ENCODE measurements at places on chromosomes 6 and 20. TPM values are rescaled to one million over a fixed set of nuclear protein-coding genes. Genes with fewer than 3 reads are reported as not detected.

The SAMD3 gene
- 0.45 TPM for total RNA-seq

The ENPP4 gene
- total RNA-seq = 0.35 TPM

The MCHR2 gene
- not detected for total RNA-seq

The MAP3K4 gene
- total RNA-seq = 22.5 TPM

The DEFB121 gene
- total RNA-seq = not detected

The DAAM2 gene
- total RNA-seq = 8.0 TPM

DNA sequence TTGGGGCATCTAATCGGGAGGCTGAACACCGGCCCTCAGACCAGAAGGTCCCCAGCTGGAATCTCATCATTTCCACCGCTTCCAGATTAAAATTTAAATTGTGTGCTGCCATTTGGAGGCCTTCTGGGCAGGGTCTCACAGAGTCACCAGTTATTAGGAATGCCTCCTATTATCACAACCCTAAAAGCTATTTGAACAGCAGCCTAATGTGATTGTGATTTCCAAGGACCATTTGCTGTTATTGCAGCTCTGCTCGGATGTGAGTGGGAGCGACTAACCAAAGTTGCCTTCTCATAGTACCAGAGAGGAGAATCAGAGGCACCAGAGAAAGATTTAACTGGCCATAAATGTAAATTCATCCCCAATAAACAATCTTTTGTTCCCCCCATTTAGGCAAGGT, 277.3 kb downstream of the RNF144B start:
- no peak for DNase-seq

- no peak for DNase-seq
Observed at GRCh38 chr20:64057628-64058498, 5.1 kb upstream of the TCEA2 start.

DNA sequence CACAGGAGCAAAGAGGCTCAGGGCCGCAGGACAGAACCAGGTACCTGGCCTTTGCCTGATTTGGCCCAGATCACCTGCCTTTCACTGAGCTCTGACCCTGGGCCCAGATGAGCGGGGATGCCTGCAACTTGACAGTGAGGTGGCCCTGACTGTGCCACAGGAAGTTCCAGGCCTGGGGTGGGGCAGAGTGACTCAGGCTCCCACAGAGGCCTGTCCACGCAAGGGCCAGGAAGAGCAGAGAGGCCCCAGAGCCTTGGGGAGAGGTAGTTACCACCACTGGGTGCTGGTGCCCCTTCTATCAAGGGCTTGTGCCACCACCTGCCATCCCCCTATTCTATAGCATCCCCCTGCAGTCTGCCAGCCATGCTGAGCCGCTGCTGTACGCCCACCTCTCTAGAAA, 4.1 kb upstream of the NOL4L start:
- no peak for DNase-seq

DNA sequence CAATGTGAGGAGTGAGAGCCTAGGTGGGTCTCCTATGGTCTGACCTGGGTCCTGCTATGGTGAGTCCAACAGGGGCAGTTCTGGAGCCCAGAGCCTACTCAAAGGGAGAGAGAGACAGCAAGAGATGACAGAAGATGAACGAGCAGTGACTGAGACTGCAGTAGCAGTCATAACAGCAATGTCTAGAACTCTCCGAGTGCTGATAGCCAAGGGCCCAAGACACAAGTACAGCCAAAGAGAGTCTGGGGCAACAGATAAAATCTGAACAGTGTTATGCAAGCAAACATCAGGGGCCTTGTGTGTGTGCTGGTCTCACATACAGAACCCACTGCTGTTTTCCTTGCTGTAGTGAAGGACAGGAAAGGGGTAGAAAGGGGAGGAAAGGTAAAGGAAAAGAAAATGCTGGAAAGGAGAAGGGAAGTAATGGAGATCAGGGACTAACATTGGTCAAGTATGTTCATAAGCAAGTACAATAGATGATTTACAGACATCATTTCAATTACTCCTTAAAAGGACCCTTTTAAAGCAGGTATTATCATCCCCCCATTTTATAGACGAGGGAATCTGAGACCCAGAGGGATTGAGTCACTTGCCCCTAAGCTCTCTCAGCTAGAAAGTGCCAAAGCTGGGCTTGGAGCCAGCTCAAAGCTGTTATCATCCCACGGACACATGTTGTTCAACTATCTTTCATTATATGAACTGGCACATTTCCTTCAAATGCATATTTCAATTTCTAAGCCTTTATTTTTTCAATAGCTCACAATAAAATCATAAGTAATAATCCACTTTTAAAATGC, 182.3 kb upstream of the RAB32 start:
- no peak for DNase-seq

DNA sequence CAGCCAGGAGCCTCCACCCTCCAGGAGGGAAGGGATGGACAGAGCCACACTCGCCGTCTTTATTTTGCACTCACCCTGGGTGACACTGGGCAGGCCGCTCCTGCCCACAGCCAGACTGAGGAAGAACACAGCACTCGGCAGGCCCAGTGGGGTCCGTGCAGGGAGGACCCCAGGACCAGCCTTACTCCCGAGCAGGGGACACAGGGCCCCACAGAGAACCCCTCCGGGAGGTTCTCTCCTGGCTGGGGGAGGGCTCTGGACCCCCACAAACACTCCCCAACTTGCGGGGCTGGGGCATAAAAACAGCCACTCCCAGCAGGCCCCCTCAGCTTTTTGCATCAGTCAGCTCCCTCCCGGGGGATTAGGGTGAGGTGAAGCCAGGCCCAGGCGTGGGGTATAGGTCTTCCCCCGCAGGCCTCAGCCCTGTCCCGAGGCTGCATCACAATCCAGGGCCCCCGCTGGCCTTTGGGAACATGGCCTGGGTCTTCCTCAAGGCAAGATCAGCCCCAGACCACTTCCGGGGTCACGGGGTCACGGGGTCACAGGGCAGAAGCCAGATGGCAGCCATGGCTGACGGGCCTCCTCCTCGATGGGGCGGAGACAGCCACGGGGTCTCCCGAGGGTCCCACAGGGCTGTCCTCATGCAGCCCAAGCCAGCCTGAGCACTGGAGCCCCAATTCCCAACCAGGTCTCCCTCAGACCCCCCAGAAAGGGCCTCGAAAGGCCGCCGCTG, 3.2 kb downstream of the TNFRSF6B start:
- DNase-seq = no peak

DNA sequence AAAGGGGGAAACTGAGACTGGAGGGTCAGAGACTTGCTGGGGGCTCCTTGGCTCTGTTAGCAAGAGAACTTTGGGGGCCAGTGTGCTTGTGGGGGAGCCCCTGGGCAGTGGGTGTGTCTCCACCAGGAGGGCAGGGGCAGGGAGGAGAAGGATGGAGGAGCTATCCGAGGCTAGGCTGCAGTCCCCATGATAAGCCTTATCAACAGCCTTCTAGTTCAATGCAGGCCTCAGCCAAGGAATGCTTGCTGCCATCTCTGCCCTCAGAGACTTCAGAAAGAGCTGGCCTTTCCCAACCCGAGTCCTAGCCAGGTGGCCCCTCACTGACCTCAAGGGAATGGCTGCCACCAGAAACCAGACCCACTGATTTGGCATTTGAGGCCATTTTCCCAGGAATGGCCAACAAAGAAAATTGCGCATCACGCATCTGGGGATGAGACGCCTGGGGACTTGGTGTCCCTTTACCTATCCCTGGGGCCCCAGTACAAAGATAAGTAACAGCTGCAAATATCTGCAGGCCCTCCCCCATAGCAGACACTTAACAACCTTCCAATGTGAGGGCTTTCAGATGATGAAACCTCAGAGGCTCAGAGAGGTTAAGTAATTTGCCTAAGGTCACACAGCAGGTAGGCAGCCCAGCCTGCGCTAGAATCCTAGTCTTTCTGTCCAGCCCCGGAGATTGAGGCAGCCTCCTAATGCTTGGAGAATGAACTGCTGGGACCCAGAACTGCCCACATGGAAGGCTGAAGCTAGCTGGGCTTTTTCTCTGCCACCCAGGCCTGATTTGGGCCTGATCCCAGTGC, 4.9 kb downstream of the TGM2 start:
- DNase-seq = no peak

GRCh38 chr20:43953919-43954592, 39.4 kb downstream of the TOX2 start:
- DNase-seq = no peak

DNA sequence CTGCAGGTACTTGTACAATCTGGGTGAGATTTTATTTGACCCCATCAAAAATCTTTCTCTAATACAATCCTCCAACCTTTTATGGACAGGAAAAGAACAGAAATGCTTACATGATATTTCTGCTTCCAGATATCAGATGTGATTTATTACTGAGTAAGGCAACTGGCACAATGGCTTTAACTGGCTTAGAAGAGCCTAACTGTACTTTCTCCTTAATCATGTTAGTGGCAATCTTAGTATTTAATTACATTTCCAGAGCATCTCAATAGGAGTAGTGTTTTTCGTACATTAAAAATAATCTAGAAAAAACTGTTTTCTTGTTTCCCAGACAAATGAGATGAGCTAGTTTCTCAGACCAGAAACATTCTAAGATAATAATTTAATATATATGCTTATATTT, 251.6 kb downstream of the KCNQ5 start:
- no peak for DNase-seq

- DNase-seq = peak; percentile 4
Observed at GRCh38 chr6:71420693-71421328, 132.2 kb downstream of the OGFRL1 start.

DNA sequence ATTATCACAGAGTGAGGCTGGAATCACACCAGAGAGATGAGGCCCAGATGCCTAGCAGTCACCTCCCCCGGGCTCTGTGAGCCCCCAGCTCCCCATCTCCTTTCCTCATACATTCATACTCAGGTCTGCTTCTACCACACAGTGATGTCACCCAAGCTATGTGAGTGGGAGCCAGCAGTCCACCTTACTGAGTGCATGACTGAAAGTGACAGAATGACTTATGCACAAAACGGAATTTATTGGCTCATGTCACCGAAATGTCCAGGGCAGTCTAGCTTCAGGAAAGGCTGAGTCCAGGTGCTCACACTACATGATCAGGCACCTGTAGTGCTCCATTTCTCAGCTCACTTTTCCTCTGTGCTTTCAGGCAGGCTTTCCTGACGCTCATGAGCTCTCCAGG, 36.7 kb upstream of the CCN6 start:
- no peak for DNase-seq

- no peak for DNase-seq
Observed at GRCh38 chr20:33915726-33916331, 77.9 kb upstream of the RALY start.

- DNase-seq = no peak
Observed at GRCh38 chr6:31792761-31793171, 2.8 kb downstream of the VARS1 start.

- DNase-seq = no peak
Observed at GRCh38 chr6:4506792-4507191, 269.4 kb upstream of the CDYL start.

DNA sequence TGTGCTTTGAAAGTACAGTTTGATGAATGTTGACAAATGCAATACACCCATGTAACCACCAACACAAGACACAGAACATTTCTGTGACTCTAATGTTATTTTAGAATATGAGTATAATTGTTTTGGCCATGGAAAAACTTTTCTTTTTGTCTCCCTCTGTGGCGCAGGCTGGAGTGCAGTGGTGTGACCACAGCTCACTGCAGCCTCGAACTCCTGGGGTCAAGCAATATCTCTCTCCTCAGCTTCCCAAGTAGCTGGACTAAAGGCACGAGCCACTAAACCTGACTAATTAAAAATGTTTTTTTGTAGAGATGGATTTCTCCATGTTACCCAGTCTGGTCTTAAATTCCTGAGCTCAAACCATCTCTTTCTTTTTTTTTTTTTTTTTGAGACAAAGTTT, 20.3 kb upstream of the BCAS4 start:
- DNase-seq = no peak

- DNase-seq = no peak
Observed at GRCh38 chr6:109050012-109050411, 44.6 kb downstream of the SESN1 start.

DNA sequence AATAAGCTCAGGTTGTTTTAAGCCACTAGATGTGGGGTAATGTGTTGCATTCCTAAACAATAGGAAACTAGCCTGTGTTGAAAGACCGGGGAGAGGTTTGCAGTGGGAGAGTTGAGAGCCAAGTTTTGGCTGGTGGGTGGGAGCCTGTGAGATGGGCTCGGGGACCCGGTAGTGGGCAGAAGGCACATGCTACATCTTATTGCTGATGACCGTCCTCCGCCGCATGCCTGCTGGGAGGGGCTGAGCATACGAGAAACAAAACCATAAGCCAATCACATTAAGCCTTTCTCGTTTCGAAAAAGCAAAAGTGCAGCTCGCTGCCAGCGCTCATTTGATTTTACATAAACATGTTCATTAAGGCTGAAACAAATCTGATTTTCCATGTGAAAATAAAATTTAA, 57.4 kb upstream of the MPC1 start:
- no peak for DNase-seq

DNA sequence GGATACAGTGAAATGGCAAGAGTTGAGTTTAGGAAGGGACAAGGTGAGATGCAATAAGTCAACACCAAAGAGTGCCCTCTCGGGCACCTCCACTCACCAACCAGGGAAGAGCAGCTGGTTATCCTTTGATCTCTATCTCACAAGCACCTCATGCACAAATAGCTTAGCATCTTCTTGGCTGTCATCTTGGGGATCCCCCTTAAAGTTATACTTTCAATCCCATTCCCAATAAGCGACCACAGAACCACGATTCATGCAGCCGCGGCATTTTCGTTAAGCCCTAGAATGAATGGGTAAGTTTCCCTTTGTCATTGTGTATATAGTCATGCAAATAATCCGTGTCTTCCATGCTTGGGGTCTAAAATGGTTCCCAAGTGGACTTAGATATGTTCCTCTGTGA, 73.5 kb downstream of the ADTRP start:
- DNase-seq = no peak

DNA sequence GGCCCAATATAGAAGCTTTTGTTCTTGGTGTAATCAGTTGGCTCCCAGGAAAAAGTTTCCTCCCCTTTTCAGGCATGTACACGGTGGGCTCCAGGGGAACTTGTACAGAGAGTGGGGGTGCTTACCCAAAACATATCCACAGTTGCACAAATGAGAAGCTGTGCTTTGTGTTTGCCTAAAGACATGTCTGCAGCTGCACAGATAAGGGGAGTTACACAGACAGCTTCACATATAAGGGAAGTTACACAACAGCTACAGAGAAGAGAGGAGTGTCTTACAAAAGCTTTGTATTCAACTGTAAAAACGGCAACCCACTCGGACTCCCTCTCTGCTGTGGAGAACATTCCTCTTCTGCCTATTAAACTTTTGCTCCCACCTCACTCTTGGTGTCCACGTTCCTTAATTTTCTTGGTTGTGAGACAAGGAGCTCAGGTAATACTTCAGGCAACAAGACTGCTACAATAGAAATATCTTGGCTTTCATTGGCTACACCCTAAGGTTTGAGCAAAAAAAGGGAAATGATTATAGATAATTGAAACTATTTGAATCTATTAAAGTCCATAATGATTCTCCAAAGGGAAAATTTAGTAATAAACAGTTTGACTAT, 7.4 kb upstream of the PNRC1 start:
- DNase-seq = no peak

DNA sequence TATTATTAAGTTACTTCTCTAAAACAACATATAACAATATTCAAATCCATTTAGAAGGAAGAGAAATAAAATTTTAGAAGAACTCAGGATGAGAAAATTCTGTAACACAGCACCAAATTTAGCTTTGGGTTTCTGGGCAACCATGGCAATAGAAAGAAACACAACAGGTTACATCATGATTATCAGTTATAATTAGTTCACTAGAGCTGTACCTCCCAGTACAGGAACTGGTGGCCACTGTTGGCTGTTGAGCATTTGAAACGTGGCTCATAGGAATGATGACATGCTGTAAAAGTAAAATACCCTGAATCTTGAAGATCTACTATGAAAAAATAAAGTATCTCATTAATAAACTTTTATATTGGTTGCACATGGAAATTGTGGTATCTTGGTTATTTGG, 23.7 kb upstream of the MAP3K4 start:
- no peak for DNase-seq

- DNase-seq = no peak
Observed at GRCh38 chr6:125814481-125814880, 23.7 kb downstream of the NCOA7 start.
